ENCODE measurements at places on chromosomes 16 and 17.

- no peak for DNase-seq
Observed at GRCh38 chr17:68400404-68400735, 56.9 kb downstream of the WIPI1 start.

GRCh38 chr17:71709271-71709890 lies 411.4 kb upstream of the SOX9 start:
- no peak for DNase-seq

DNA sequence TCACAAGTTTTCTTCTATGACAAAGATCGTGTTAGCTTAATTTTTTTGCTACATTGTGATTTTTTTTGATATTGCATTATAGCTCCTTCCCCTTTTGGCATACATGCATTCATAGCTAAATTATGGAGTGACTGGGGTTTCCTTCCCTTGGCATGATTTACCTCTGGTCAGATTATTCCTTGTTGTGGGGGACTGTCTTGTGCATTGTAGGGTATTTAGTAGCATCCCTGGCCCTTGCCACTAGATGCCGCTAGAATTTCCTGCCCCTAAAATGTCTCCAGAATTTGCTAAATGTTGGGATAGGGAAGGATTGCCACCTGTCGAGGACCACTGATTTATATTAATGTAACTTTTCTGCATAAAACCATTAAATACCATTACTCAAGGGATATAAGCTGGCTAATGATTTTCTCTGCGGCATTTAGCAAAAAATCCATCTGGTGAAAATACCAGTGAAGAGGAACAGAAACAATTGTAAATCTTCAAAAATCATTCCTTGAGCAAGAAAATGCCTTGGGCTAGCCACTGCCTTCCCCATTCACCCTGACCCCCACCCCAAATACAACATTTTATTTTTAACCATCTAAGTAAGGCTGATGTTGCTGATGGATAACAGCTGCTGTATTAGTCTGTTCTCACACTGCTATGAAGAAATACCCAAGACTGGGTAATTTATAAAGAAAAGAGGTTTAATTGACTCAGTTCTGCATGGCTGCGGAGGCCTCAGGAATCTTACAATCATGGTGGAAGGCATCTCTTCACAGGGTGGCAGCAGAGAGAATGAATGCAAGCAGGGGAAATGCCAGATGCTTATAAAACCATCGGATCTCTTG lies 195.2 kb downstream of the MAP2K6 start:
- DNase-seq: no peak

GRCh38 chr16:66446737-66447136 lies 19.6 kb downstream of the BEAN1 start:
- no peak for DNase-seq

DNA sequence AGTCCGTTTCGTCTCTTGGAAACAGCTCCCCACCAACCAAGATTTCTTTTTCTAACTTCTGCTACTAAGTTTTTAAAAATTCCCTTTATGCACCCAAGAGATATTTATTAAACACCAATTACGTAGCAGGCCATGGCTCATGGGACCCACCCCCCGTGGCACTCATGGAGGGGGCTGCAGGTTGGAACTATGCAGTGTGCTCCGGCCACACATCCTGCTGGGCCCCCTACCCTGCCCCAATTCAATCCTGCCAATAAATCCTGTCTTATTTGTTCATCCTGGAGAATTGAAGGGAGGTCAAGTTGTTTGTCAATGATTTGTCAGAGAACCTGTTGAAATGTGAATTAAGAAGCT lies 48.2 kb downstream of the IL21R start:
- DNase-seq: no peak

- no peak for DNase-seq
Observed at GRCh38 chr16:55393991-55394390, 70.0 kb downstream of the IRX6 start.

- DNase-seq: no peak
Observed at GRCh38 chr17:73436954-73437353, 125.2 kb upstream of the CDC42EP4 start.

DNA sequence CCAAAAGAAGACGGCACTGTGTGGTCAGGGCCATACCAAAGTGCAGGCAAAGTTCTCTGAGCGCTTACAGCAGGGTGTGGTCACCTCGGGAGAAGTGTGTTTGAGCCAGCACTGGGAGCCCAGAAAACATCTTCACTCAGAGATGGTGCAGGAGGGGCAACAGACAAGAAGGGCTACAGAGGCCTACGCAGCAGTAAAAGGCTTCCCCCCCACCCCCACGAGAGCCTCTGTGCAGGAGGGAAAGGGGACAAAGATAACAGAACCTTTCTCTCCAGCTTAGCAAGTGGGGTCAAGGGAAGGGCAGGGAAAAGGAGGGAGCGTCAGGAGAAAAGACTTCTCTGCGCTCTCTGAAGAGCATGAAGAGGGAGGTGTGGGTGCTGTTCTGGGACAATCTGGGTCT lies 2.8 kb downstream of the VAT1 start:
- no peak for DNase-seq

GRCh38 chr17:17628388-17629008 lies 37.0 kb upstream of the PEMT start:
- DNase-seq: no peak

- DNase-seq: no peak
Observed at GRCh38 chr17:81176666-81177065, 10.6 kb upstream of the AATK start.

- no peak for DNase-seq
Observed at GRCh38 chr17:8552577-8553320, 77.8 kb downstream of the MYH10 start.

DNA sequence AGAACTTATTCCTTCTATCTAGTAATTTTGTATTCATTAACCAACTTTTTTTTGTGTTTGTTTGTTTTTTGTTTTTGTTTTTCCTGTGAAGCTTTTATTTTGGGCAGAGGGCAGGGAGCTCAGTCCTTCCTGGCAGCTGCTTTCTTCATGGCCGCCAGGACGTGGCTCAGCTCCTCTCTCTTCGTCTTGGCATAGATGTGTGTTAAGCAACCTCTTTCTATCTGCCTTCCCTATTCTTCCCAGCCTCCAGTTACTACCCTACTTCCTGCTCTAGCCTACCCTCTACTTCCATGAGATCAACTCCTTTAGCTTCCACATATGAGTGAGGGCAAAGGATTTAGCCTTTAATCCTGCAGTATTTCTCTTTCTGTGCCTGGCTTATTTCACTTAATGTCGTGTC lies 8.2 kb upstream of the BRD7 start:
- no peak for DNase-seq

DNA sequence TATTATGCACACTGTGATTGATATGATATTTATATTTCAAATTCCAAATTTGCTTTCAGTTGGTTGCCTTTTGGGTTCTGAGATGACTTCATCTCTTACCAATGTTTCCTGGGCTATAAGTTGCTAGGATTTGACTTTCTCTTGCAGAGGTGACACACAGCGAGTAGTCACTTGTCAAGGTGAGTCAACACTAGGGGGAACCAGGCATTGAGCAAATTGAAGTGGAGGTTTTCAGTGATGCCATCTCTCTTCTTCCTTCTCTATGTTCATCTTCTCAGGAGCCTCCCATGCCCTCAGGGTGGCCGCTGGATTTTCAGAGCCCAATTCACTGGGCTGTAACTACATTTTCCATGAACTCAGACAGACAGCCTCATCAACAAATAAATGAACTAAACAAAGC lies 6.0 kb upstream of the CPD start:
- no peak for DNase-seq

- no peak for DNase-seq
Observed at GRCh38 chr17:57838453-57838852, 11.4 kb downstream of the MRPS23 start.

- no peak for DNase-seq
Observed at GRCh38 chr16:12356632-12357340, 380.3 kb downstream of the SNX29 start.

DNA sequence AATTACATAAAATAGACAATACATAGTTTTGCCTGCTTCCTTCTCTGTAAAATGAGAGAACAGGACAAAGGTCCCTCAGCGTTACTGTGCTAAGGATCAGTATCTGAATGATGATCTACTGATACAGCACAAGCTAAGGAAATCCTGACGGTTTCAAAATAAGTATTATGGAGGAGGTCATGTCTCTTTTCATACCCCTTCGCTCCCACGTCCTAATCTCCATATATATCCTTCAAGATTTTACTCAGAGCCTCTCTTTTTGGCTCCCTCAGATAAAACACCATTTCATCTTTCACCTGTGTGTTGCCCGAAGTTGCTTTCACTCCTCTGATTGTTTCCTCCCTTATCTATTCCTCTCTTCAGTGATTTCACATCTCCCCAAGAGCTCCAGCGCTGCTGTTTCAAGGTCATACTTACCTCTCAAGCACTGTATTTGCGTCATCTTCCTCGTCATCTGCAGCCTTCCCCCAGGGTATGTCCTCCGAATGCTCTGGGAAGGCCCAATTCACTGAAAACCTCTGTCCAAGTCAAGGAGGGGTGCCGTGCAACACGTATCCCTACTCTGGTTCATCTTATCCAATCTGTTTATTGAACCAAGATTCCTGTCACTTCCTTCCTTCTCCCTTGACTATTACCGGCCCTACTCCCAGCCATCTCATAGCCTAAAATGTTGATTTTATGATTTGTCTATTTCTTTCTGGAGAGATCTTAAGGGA lies 1.2 kb upstream of the BLTP2 start:
- no peak for DNase-seq

DNA sequence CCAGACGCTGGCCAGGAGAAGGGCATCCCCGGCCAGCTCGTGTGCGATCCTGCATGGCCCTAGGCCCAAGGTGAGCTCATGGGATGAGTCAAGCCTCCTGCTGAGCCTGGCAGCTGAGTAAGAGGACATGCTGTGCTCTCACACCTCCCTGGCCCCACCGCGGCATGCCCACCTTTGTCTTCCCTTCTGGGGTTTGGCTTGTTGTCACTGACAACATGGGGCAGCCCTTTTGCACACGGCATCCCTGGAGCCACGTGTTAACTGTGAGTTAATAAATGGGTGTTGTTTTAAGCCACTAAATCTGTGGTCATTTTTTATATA lies 8.9 kb upstream of the TNS4 start:
- DNase-seq: no peak

GRCh38 chr17:36036235-36036634 lies 18.5 kb upstream of the CCL23 start:
- no peak for DNase-seq

DNA sequence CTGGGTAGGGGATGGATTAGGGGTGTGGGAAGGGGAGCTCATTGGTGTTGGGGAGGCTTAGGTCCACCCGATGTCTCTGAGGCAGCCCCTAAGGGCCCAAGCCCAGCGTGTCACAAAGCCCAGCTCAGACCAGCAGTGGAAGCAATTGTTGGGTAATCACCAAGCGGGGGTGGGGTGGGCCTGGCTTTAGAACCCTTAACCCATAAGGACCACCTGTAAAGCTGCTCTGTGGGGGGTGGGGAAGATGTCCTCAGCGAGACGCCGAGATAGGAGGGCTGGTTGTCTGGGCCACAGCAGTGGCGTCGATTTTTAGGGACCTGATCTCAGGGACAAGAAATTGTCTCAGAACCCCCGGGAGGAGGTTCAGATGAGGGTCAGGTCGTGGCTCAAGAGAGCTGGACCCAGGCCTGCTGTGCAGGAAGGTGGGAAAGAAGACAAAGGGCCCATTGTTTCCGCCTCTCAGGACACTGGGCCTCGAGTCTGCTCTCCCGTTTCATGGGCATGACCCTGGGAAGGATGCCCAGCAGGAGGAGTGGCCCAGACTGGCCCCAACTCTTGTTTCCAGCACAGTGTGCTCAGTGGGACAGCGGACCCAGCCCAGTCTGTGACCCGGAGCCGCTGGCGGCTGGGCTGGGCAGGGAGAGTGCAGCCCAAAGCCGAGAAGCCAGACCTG lies 15.9 kb downstream of the ST6GALNAC2 start:
- no peak for DNase-seq

DNA sequence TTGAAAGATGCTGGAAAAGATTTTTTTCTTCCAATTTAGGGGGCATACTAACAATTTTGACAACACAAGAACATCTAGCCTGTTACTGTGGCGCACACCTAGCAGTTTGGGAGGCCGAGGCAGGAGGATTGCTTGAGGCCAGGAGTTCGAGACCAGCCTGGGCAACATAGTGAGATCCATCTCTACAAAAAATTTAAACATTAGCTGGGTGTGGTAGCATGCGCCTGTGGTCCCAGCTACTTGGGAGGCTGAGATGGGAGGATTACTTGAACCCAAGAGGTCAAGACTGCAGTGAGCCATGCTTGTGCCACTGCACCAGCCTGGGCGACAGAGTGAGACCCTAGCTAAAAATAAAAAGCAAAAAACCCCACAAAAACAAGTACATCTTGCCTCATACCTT lies 168.8 kb downstream of the TANC2 start:
- DNase-seq: no peak

DNA sequence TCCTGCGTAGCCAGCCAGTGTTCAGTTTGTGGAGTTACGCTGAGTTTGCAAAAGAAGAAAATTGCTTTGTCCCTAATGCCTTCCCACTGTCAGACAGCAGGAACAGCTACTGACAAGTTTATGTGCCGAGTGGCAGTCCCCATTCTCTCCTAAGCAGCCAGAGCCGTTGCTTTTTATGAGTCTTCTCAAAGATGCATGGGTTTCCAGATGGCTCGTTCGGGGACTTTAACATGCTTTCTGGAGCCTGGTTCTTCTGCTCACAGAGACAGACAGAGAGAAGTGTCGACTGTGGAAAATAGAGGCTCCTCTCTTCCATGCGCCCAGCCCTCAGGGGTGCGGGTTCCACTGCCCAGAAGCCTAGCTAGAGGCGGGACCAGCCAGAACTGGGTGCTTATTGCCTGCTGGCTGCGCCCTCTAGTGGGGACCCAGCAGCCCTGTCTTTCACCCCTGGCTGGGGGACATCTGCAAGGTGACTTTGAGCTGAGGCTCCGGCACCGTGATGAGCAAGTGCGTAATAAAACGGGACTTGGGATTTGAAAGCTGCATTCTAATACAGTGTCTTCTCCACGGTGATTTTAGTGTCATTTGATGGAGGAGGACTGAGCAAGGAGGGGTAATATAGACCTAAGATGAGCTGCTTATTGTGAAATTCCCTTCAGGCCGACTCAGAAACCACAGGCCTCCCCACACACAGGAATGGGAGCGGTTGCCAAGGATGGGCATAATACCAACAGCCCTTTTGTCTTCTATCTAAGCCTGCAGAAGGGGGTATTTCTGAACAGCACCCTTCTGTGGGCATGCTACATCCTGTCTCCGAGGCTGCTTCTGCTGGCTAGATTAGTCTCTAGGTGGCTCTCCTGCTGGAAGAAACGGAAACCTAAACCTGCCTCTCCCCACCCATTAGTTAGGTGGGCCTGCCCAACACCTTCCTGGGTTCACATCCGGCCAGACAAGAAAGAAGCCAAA lies 73.1 kb downstream of the CCDC182 start:
- peak; percentile 62 for DNase-seq

- no peak for DNase-seq
Observed at GRCh38 chr17:81912441-81913309, 1.5 kb upstream of the PCYT2 start.

GRCh38 chr17:57626520-57627210 lies 118.4 kb downstream of the CCDC182 start:
- no peak for DNase-seq

DNA sequence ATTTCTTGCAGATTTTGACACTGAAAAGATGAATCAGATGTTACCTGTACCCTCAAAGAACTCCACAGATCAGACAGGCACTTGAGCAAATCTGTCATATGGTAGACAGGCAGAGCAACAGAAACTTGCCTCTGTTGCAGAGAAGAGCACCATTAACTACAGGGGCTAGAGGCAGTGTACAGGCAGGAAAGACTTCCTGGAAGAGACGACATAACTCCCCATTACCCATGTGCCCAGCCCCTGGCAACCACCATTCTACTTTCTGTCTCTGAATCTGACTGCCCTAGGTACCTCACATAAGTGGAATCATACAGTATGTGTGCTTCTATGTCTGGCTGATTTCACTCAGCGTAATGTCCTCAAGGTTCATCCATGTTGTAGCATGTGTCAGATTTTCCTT lies 15.5 kb downstream of the GFOD2 start:
- no peak for DNase-seq

- no peak for DNase-seq
Observed at GRCh38 chr16:30567991-30568638, 3.4 kb downstream of the ZNF688 start.

Measured in progenitor cell of endocrine pancreas (in vitro differentiated cells).